NCI-H524 treated with DMSO at 0.1 percent for 48 hours (cell line): ENCODE measurements at places on chromosomes 5 and 9.

DNA sequence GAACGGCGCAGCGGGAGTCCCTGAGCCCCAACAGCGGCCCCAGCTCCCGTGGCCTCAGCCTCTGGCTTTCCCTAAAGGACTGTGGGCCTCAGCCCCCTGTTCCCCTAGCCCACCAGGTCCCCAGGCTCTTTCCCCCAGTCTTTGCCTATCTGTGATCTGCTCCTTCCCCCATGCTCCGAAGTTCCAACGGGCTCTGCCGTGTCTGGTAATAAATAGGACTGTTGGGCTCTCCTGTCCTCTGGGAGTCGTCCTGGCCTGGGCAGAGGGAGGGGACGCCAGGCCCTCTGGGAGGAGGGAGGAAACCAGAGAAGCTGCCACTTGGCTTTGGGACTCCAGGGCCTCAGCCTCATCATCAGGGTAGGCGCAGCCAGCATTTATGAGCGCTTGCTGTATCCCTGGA, 28.1 kb downstream of the ADGRD2 start:
- DNase-seq: no peak

GRCh38 chr5:57191986-57192385, 18.1 kb downstream of the GPBP1 start:
- no peak for DNase-seq

GRCh38 chr5:947626-948471, 55.2 kb downstream of the TRIP13 start:
- no peak for DNase-seq

GRCh38 chr9:135315572-135315971, 164.0 kb upstream of the PPP1R26 start:
- no peak for DNase-seq

DNA sequence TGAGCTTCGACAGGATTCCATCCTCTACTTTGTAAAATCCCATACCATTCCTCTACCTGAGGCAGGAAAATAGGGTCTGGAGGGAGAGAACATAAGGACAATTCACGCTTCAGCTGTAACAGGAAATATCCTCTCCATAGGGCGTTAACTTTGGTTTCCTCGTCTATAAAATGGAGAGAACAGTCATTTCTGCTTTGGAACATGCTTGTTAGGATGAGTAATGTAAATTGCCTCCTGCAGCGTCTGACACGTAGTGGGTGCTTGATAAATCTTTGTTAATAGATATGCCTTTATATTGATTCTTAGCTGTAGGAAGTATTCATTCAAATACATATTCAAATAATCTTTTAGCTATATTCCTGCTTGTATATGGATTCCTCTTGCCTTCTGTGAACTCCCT, 711 bp upstream of the SUB1 start:
- DNase-seq: no peak

- DNase-seq: no peak
Observed at GRCh38 chr5:81878333-81878732, 93.5 kb upstream of the ATG10 start.

GRCh38 chr5:179765400-179765799, 28.4 kb upstream of the LTC4S start:
- no peak for DNase-seq

GRCh38 chr9:31355159-31355882, 1029.1 kb upstream of the ACO1 start:
- DNase-seq: no peak

- no peak for DNase-seq
Observed at GRCh38 chr9:131036529-131037334, 27.8 kb downstream of the LAMC3 start.

DNA sequence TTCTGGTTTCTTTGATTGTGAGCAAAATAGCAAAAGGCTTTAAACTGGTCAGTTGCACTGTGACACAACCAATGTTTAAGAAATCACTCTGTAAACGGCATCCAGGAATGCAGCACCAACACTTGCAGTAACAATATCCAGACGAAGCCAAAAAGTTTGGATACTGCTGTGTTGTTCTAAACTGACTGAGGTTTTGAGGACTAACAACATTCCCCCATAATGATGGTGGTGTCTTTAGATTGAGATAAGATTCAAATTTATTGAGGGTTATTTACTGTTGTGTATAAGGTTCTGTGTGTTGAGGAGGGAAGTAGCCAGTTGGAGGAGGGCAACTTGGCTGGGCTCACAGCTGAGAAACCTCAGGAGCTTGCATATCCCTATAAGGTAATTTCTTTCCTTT, 353.6 kb downstream of the BNC2 start:
- no peak for DNase-seq

DNA sequence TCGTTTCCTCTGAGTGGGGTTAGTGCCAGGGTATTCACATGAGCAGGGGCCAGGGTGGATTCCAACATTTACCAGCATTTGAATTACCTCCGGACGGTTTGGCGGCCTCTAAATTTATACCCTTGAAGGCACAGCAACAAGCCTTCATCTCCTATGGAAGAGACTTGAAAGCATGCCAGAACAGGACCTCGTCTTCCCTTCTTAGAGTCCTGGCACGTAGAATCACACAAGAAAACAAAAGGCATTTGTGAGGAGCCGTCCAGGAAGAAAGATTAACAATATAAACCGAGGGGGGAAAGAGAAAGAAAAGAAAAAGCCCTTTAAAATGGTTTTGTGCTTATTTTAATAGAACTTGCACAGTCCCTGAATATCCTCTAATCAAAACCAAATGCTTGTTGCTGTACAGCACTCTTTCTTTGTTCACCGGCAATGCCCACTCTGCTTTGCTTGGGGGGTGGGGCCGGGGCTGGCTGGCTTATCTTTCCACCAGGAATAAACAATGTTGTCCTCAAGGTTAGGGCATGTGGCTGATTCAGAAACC, 575.8 kb upstream of the ZNF462 start:
- no peak for DNase-seq

DNA sequence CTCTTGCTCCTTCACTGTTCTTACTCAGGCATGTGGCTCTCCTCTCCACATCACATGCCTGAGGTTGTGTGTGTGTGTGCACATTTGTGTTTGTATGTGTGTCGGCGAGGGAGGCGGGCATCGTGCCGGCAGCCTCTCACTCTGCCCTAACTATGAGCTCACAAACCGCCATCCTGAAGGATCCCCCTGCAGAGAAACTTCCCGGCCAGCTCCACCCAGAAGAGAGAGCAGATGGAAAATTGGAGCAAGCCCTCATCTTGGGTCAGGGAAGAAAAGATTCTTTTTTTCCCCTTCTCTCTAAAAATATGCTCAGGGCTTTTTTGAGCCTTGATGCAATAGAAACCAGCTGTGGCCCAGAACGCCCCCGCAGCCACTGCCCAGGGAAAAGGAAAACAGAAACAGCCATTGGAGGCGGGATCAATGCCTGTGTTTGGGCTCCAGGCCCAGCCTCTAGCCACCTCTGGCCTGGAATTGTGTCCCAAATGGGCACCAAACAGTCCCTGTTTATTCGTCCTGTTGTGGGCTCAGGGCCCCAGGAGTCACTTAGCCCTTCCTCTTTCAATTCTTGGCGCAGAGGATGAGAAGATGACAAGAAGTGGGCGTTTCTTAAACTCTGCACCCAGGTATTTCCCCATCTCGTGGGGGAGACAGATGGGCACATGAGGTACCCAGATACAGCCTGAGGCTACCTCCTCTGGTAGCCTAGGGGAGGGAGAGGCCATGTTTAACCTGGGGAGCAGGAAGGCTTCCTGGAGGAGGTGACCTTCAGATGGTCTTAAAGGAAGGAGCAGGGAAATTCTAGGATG, 151.5 kb downstream of the RGS3 start:
- DNase-seq: no peak

GRCh38 chr5:170393958-170394357, 4.8 kb upstream of the KCNMB1 start:
- DNase-seq: no peak

- DNase-seq: no peak
Observed at GRCh38 chr5:57937501-57938173, 455.0 kb upstream of the ACTBL2 start.

- no peak for DNase-seq
Observed at GRCh38 chr9:133991214-133991921, 756 bp downstream of the VAV2 start.

GRCh38 chr5:23316060-23316591, 191.3 kb upstream of the PRDM9 start:
- DNase-seq: no peak

GRCh38 chr9:96344458-96345180, 38.9 kb downstream of the SLC35D2 start:
- DNase-seq: no peak

DNA sequence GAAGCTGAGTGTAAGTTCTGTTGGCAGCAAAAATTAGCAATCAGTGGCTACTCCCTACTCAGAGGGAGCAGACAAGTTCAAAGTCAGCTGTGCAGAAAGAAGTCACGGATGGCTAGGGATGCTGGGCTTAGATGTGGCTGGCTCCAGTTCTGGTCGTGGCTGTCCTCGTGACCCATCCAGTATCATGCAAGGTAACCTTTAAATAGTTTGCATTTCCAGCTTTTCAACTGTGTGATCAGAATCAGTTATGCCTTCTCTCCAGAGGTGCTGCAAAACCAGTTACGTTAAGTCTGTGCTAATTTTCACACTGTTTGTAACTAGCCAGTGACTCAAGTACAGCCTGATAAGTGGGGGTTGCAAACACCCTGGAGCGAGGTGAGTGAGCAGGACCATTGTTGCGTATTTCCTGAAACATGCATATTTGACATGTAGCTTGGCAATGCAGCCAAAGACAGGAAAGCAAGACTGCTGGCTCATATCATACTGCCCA, 302.4 kb downstream of the ATPSCKMT start:
- no peak for DNase-seq

DNA sequence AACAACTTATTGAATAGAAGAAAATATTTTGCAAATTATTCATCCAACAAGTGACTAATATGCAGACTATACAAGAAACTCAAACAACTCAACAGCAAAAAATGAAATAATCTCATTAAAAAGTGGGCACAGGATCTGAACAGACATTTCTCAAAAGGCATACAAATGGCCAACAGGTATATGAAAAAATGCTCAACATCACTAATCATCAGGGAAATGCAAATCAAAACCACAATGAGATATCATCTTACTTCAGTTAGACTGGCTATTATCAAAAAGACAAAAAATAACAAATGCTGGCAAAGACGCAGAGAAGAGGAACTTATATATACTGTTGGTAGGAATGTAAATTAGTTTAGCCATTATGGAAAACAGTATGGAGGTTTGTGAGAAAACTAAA, 1.8 kb upstream of the AMACR start:
- no peak for DNase-seq

DNA sequence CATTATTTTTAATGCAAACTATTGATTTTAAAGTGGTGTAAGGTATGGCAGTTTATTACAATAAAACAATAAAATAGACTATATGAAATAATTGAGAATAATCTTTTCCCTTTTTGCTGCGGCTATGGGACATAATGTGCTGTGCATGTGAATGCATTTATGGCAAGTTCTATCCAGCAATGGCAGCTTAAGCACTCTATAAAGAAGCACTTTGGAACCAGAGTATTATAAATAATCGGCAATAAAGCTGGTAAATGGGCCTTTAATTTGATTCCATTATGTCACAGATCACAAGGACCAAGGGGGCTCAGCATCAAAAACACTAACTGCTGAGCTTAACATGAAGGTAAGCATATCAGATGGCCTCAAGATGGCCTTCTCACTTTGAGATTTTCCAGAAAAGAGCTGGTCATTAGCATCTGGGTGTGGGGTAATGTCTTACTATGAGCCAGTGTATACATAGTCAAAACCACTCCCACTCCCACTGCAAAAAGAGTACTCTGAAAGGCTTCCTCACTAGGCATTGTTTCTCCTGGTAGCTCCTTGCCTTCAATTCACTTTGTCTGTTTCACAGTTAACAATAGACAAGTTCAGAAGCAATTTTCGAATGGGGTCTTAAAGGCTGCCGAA, 97.1 kb upstream of the ASTN2 start:
- no peak for DNase-seq

GRCh38 chr5:9681706-9682105, 51.6 kb upstream of the TAS2R1 start:
- DNase-seq: no peak

DNA sequence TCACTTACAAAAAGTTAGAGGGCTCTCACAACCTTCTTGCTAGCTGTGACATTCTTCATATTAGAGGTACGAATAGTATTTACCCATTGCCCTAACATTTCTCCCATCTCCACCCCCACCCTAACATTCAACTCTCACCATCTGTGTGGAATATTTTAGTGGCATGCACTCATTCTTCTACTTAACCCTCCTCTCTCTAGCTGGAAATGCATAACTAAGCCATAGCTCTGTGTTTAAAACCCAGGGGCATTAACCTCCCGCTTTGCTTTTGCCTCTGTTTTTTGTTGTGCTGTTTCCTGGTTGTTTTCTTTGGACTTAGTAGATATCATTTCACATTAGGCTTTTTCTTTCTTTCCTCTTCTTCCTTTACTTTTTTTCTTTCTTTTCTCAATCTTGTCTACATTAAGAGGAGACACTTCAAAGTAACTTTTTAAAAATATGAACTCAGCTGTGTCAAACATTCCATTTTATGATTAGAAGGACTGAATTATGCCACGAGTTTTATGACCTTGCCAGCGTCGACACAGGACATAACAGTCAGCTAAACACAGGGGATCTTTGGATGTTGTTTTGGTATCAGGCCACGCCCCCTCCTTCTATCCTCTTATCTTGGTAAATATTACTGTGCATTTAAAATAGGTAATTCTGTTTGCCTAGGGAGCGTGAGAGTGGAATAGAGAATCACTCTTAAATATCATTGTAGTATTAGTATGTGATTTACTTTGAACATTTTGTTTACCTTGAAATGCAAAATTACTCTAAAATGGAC, 236.0 kb downstream of the CD180 start:
- no peak for DNase-seq

- no peak for DNase-seq
Observed at GRCh38 chr5:1897816-1898450, 15.2 kb upstream of the IRX4 start.

- no peak for DNase-seq
Observed at GRCh38 chr5:144451187-144451973, 280.7 kb downstream of the KCTD16 start.

GRCh38 chr9:129256959-129257713, 79.1 kb upstream of the IER5L start:
- no peak for DNase-seq

DNA sequence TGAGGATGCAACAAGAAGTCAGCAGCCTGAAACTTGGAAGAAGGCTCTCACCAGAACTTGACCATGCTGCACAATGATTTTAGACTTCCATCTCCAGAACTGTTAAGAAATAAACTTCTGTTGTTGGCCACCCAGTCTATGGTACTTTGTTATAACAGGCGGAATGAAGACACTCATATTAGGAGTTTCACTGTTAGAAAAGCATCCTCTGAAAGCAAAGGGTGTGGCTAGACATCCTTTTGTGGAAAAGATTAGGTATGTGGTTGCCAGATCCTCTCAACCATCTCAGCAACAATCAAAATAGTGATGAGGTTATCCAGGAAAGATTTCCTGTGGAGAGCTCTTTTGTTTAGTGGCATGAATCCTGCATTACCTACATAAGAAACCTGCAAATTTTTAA, 20.7 kb downstream of the ITGA2 start:
- no peak for DNase-seq

DNA sequence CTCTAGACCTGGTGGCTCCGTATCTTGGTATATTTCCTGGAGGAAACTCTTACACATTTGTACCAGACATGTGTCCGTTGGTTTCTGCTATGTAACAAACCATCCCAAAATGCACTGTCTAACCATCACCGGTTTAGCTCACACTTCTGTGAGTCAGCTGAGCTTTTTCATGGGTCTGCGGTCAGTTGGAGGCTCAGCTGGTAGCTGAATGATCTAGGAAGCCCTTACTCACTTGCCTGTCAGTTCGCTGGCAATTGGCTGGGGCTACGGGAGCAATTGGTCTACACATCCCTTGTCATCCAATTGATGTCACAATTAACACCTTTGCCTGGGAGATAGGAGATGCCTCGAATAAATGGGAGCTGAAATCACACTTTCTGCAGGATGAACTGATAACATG, 11.6 kb upstream of the WHRN start:
- no peak for DNase-seq
